PC-9 (cell line): ENCODE measurements at places on chromosomes 16 and 17. TPM values are rescaled to one million over a fixed set of nuclear protein-coding genes. Genes with fewer than 3 reads are reported as not detected.

DNA sequence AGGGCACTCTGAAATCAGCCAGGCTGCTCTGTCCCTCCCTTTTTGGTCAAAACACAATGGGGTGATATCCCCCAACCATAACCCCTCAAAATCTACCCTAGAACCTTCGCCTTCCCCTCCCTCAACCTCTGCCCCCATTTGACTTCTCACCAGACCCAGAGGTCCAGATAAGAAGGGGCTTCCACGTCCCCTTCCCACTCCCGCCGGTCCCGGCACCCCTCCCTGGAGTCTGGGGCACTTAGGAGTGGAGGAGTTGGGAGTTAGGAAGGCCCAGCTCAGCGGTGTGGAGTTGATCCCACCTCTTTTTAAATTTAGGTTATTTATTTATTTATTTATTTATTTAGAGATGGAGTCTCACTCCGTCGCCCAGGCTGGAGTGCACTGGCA lies 619 bp upstream of the TMEM92 start:
- H3K27ac ChIP-seq: no peak overlapping the region
- H3K36me3 ChIP-seq: no peaks in the 10 kb centered on the region
- peak overlapping the region; percentile 51; the same call in 1 of the 2 replicates for H3K4me3 ChIP-seq
- no peaks in the 10 kb centered on the region for H3K27me3 ChIP-seq
- peaks cover 55% of the 10 kb centered on the region for H3K4me1 ChIP-seq

DNA sequence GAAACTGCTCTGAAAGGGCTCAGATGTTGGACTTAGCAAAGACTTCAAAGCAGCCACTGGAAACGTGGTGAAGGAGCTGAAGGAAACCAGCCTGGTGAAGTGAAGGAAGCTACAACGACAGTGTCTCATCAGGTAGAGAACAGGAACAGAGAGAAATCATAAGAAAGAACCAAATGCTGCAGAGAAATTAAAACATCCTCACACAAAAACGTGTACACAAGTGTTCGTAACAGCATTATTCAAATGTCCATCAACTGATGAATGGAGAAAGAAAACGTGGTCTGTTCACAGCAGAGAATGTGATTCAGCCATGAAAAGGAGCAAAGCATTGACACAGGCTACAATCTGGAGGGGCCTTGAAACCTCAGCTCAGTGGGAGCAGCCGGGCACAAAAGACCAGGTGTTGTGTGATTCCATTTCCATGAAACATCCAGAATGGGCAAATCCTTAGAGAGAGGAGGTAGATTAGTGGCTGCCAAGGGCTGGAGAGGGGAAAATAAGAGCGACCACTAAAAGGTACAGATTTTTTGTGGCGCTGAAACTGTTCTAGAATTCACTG lies 26.9 kb downstream of the IFT140 start:
- no peaks in the 10 kb centered on the region for H3K27me3 ChIP-seq
- no peak for DNase-seq
- H3K27ac ChIP-seq: no peak overlapping the region
- H3K4me1 ChIP-seq: no peaks in the 10 kb centered on the region
- H3K4me3 ChIP-seq: no peak overlapping the region
- H3K36me3 ChIP-seq: no peaks in the 10 kb centered on the region

- H3K36me3 ChIP-seq: no peaks in the 10 kb centered on the region
- H3K27ac ChIP-seq: no peak overlapping the region
- H3K4me1 ChIP-seq: 0 out of 2 replicates have a peak, but pooled peaks cover 8% of the 10 kb centered on the region
- DNase-seq: no peak
- H3K27me3 ChIP-seq: no peaks in the 10 kb centered on the region
These were observed 10.6 kb upstream of the SRCIN1 start for GRCh38 chr17:38616361-38616760.

DNA sequence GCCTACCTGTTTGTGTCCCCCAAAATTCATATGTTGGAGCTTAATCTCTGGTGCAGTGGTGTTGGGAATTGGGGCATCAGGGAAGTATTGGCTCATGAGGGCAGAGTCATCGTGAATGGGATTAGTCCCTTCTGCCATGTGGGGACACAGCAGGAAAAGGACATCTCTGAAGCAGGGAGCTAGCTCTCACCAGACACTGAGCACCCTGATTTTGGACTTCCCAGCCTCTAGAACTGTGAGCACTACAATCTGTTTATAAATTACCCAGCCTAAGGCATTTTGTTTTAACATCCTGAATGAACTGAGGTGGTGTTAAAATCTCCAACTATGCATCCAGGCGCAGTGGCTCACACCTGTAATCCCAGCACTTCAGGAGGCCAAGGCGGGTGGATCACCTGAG lies 206.0 kb downstream of the SEC14L1 start:
- no peak overlapping the region for H3K4me3 ChIP-seq
- H3K27ac ChIP-seq: no peak overlapping the region
- no peak for DNase-seq
- H3K4me1 ChIP-seq: no peaks in the 10 kb centered on the region
- no peaks in the 10 kb centered on the region for H3K27me3 ChIP-seq

GRCh38 chr17:77846531-77847085 lies 111.9 kb upstream of the TNRC6C start:
- no peak overlapping the region for H3K4me3 ChIP-seq
- no peaks in the 10 kb centered on the region for H3K4me1 ChIP-seq
- no peak for DNase-seq
- peaks cover 38% of the 10 kb centered on the region; the same call in 1 of the 2 replicates for H3K27me3 ChIP-seq

DNA sequence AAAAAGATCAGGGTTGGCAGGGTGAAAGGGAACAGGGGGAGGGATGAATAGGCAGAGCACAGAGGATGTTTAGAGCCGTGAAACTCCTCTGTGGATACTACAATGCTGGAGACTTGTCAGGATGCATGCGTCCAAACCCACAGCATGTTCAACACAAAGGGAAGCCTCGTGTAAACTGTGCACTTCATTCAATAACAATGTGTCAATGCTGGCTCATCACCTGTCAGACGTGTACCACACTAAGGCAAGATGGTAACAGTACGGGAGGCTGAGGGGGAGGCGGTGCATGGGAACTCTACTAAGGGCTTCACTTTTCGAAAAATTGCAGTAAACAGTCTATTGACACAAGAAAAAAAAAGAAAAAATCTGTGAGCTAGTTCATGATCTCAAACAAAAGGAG lies 63.7 kb downstream of the C16orf95 start:
- H3K4me3 ChIP-seq: no peak overlapping the region
- H3K4me1 ChIP-seq: no peaks in the 10 kb centered on the region
- no peaks in the 10 kb centered on the region for H3K36me3 ChIP-seq
- DNase-seq: no peak
- H3K27ac ChIP-seq: no peak overlapping the region

DNA sequence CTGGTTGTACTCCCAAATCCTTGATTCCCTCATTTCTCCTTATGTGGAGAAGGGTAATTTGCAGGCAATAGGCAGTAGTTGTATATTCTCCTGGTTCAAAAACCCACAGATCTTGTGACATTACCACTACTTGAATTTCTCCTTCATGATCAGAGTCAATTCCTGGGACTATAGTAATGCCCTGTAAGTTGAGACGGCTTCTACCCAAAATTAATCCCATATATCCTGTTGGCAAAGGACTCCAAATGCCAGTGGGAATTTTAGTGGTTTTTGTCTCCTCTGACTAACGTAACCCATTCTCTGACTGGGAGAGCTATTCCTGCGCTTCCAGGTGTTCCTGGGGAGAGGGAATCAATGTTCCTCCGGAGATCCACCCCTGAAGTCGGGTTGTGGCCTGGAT lies 11.6 kb upstream of the ZNF689 start:
- no peaks in the 10 kb centered on the region for H3K4me1 ChIP-seq
- DNase-seq: no peak
- H3K27ac ChIP-seq: no peak overlapping the region
- no peaks in the 10 kb centered on the region for H3K36me3 ChIP-seq
- H3K27me3 ChIP-seq: no peaks in the 10 kb centered on the region
- no peak overlapping the region for H3K4me3 ChIP-seq

DNA sequence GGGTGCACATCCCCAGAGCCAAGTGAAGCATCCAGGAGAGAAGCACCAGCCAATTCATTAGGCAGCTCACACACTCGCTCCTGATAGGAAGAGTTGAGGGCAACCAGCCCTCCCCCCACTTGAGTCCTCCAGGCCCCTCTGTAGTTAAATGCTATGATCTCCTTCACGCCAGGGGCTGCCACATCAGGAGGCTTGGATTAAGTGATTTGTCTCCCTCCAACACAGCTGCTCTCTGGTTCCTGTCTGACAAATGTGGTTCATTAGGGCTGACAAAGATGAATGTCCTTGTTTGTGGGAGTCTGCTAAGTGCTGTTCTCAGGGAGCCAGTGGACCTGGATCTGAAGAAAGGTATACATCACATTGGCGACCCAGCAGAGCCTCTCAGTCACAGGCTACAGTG lies 94.5 kb upstream of the WSCD1 start:
- H3K27ac ChIP-seq: no peak overlapping the region
- DNase-seq: no peak
- H3K27me3 ChIP-seq: peaks cover 82% of the 10 kb centered on the region

GRCh38 chr16:143456-143855 lies 5.0 kb upstream of the NPRL3 start:
- DNase-seq: no peak
- H3K27me3 ChIP-seq: no peaks in the 10 kb centered on the region
- no peak overlapping the region for H3K4me3 ChIP-seq
- no peak overlapping the region for H3K27ac ChIP-seq
- no peaks in the 10 kb centered on the region for H3K4me1 ChIP-seq
- no peaks in the 10 kb centered on the region for H3K36me3 ChIP-seq

DNA sequence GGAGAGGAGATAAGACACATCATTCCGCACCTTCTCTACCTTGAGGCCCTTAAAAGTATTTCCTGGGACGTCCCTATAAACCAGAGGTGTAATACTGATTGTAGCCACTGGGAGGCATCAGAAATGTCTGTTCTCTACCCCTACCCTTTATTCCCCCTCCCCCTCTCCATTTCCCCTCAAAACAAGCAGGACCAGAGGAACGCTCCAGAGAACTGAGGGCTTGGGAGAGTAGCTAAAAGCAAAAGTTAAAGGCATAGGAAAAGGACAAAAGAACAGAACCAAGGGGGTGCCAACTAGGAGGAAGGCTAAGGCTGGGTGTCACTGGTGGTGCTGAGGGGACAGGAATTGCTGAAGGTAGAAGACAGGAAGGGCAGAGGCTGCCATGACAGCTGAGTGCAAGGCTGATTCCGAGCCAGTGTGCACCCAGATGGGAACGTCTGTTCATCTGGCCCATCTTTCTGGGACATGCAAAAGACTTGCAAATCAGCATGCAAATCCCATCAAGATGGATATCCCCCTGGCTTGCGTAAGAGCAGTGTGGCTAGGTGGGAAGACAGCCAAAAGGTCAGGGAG lies 6.7 kb downstream of the CAMTA2 start:
- H3K4me1 ChIP-seq: peaks cover 1% of the 10 kb centered on the region
- H3K36me3 ChIP-seq: no peaks in the 10 kb centered on the region
- no peak overlapping the region for H3K4me3 ChIP-seq
- no peak overlapping the region for H3K27ac ChIP-seq
- H3K27me3 ChIP-seq: no peaks in the 10 kb centered on the region

DNA sequence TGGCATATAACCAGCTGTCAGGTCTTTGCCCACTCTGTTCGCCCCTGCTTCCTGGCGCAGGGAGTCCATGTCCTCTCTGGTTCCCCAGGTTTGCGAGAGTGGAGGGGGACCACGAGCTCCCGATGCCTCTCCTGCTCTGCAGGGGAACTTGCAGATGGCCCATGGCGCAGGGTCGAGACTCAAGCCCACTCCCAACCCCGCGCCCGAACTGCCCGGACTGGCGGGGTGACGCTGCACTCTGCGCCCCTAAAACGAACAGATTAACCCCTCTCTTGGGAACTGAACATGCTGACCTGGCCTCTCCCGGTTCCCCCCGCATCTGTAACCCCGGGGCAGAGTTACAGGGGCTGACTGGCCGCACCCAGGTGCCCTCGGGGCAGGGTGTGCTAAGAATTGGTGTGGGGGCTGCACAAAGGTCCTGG lies 681 bp upstream of the PLA2G15 start:
- no peak for DNase-seq
- no peaks in the 10 kb centered on the region for H3K36me3 ChIP-seq
- peaks cover 21% of the 10 kb centered on the region for H3K4me1 ChIP-seq
- no peaks in the 10 kb centered on the region for H3K27me3 ChIP-seq

DNA sequence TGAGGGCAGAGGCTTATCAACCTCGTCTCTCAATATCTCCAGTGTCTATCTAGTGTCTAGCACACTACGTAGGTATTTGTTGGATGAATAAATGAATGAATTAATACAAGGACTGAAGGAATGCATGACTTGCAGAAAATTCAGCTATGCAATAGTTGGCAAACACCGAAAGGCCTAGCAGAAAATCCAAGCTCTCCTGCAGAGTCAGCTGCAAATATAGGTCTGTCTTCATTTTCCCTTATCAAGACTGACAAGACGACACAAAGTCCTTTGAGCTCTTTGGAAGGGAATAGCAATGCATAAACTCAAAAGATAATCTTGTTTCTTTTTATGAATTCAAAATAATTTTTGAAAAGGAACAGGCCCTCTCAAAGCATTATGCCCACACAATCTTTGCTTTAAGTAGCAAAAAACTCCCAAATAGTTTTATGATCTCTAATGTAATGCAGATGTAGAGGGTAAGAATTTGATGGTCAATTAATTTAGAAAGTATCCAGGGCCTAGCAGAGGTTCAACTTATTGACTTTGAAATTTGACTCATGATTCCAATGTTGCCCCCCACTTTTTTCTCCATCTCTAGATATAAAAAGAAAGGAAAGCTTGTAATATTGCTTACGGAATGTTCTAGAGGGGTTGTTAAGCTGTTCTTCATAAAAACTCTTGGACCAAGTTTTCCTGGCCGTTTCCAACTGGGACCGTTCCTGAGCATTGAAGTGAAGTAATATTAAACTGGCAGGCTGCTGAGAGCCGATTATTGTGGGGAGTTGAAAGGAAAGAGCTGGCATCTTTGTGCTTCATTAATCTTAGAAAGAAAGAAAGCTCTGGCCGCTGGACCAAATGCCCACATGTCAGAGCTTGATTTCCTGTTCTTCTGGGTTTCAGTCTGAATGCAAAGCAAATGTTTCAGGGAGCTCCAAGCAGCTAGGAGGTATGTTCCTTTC lies 227.3 kb downstream of the HS3ST3A1 start:
- no peaks in the 10 kb centered on the region for H3K4me1 ChIP-seq
- H3K27me3 ChIP-seq: no peaks in the 10 kb centered on the region
- no peak overlapping the region for H3K27ac ChIP-seq
- no peaks in the 10 kb centered on the region for H3K36me3 ChIP-seq
- DNase-seq: no peak

Gene C17orf100
- 2.3 and 4.4 TPM in 2 replicates for total RNA-seq

Gene NPW
- 4.0 and 8.1 TPM in 2 replicates for total RNA-seq

Gene PNMT
- 0.75 and 1.1 TPM in 2 replicates for total RNA-seq

Gene OR1A1
- not detected in 2 replicates for total RNA-seq

Gene PMFBP1
- 0.55 TPM in 1 of 2 replicates, not detected in the other for total RNA-seq
